ENCODE measurements at places on chromosomes 2 and 18.

GRCh38 chr2:240601831-240602160 is 15.3 kb downstream of the CAPN10 start:
- DNase-seq, result peak; percentile 42
- H3K27ac ChIP-seq, result no peak overlapping the region
- no peaks in the 10 kb centered on the region for H3K4me1 ChIP-seq
- no peak overlapping the region for H3K4me3 ChIP-seq
- H3K27me3 ChIP-seq, result no peaks in the 10 kb centered on the region

DNA sequence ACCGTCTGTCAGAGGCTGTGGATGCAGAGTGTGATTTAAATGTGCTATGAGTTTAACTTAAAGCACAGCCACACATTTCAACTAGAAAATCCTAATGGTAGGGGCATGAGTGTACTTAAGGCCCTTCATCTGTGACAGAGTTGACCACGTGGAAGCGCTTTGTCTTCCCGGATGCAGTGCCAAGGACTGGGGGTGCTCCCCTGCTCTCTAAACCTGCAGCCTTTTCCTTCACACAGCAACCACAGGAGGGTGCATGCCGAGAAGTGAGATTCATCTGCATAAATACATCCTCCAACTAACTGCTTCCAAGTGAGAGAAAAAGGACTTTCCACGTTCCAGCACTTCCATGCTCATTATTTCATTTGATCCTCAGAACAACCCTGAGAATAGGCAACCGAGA is 149.6 kb downstream of the MYT1L start:
- no peak for DNase-seq
- no peak overlapping the region for H3K27ac ChIP-seq
- no peaks in the 10 kb centered on the region for H3K4me1 ChIP-seq
- no peaks in the 10 kb centered on the region for H3K27me3 ChIP-seq
- H3K36me3 ChIP-seq, result no peaks in the 10 kb centered on the region
- no peak overlapping the region for H3K4me3 ChIP-seq

GRCh38 chr2:27681841-27682240 is 18.2 kb downstream of the SLC4A1AP start:
- peaks cover 74% of the 10 kb centered on the region for H3K36me3 ChIP-seq
- peak overlapping the region; percentile 68 for H3K27ac ChIP-seq
- DNase-seq, result no peak
- H3K4me1 ChIP-seq, result peaks cover 18% of the 10 kb centered on the region
- H3K4me3 ChIP-seq, result no peak overlapping the region

- no peak overlapping the region for H3K4me3 ChIP-seq
- peaks cover 40% of the 10 kb centered on the region for H3K27me3 ChIP-seq
- no peaks in the 10 kb centered on the region for H3K4me1 ChIP-seq
- no peak for DNase-seq
- H3K27ac ChIP-seq, result no peak overlapping the region
Measured at GRCh38 chr2:134712299-134712698, 6.5 kb downstream of the TMEM163 start.

- no peak overlapping the region for H3K4me3 ChIP-seq
- DNase-seq, result no peak
- H3K27ac ChIP-seq, result no peak overlapping the region
- no peaks in the 10 kb centered on the region for H3K36me3 ChIP-seq
Measured at GRCh38 chr2:144501118-144501517, 18.8 kb downstream of the ZEB2 start.

DNA sequence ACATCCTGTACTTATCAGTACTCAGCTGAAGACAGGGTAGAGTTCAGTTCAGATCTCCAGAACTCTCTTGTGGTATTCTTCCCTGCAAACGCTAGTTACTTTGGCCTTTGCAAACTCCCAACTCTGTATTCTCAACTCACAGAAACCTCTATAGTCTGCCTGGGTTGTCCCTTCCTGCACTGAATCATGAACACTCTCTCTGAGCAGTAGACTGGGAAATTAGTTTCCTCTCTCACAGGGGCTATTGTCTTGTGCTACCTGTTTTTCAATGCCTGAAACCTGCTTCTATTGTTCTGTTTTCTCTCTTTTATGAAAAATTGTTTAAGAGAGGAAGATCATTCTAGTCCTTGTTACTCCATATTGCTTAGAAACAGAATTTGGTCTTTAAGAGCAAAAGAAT is 134.7 kb downstream of the VIT start:
- no peak overlapping the region for H3K27ac ChIP-seq
- DNase-seq, result no peak
- no peak overlapping the region for H3K4me3 ChIP-seq

DNA sequence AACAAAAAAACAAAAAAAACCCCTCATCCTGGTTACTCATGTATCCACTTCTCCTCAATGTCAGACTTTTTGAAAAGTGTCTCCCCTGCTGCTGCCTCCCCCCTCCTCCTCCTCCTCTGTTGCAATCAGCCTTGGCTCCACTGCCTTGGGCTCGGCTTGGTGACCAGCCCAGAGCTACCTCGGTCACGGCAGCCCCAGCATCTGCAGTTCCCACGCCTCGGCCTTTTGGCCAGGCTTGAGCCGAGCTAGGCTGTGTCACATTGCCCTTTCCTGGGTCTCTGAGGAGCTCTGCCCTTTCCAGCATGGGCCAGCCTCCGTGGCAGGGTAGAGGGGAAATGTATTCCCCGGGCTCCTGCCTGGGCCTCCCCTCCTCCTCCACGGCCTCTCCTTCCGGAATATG is 22.7 kb upstream of the INHBB start:
- H3K4me3 ChIP-seq, result no peak overlapping the region
- H3K4me1 ChIP-seq, result peaks cover 37% of the 10 kb centered on the region
- H3K27me3 ChIP-seq, result no peaks in the 10 kb centered on the region

- no peaks in the 10 kb centered on the region for H3K27me3 ChIP-seq
- no peak overlapping the region for H3K4me3 ChIP-seq
- no peak for DNase-seq
- peaks cover 22% of the 10 kb centered on the region for H3K36me3 ChIP-seq
- H3K27ac ChIP-seq, result no peak overlapping the region
- no peaks in the 10 kb centered on the region for H3K4me1 ChIP-seq
Measured at GRCh38 chr2:177466337-177467195, 74.0 kb downstream of the AGPS start.

- H3K27me3 ChIP-seq, result no peaks in the 10 kb centered on the region
- peaks cover 5% of the 10 kb centered on the region for H3K4me1 ChIP-seq
- no peak overlapping the region for H3K4me3 ChIP-seq
- H3K27ac ChIP-seq, result no peak overlapping the region
- peak; percentile 64 for DNase-seq
Measured at GRCh38 chr2:241126201-241126611, 23.1 kb downstream of the PASK start.

- H3K27me3 ChIP-seq, result no peaks in the 10 kb centered on the region
- H3K4me3 ChIP-seq, result no peak within 1 kb of the TSS
- no peaks in the 10 kb centered on the region for H3K36me3 ChIP-seq
Measured at GRCh38 chr2:102422910-102423309, at the start of gene IL18RAP. IL18RAP (plus strand) TSS chr2:102423160; CDS start chr2:102423278, 118 bp downstream.

- no peak overlapping the region for H3K27ac ChIP-seq
- DNase-seq, result no peak
- no peak overlapping the region for H3K4me3 ChIP-seq
- no peaks in the 10 kb centered on the region for H3K27me3 ChIP-seq
- H3K36me3 ChIP-seq, result no peaks in the 10 kb centered on the region
Measured at GRCh38 chr18:45678441-45678840, 45.5 kb upstream of the SLC14A1 start.

DNA sequence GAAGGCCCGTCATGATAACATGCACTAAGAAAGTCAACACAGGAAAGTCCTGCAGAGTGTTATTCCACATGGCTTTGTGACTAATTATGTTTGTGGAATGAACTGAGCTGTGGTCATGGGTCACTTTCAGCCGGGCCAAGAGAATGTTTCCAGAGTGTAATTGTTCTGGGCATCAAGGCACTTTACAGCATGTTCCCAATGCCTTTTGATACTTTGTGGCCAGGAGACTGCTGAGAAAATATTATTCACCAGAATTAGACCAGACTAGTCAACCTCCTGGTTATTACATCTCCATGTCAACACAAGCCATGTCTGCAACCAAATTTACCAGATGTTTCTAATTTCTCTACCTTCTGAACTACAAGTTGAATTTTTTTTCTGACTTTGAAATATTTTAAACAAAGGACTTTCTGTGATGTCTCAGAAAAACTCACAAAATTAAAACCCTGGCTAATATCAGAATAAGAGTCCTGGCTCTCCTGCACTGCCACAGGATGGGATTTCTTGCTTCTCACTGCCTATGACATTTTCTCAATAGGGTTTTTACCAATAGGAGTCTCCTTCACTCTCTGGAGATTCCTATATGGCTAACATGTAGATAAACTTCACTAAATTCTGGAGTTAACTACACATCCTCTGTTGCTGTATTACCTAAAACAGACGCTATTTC is 90.6 kb upstream of the WDR75 start:
- H3K4me1 ChIP-seq, result peaks cover 4% of the 10 kb centered on the region
- H3K27me3 ChIP-seq, result no peaks in the 10 kb centered on the region
- no peaks in the 10 kb centered on the region for H3K36me3 ChIP-seq
- H3K4me3 ChIP-seq, result no peak overlapping the region

DNA sequence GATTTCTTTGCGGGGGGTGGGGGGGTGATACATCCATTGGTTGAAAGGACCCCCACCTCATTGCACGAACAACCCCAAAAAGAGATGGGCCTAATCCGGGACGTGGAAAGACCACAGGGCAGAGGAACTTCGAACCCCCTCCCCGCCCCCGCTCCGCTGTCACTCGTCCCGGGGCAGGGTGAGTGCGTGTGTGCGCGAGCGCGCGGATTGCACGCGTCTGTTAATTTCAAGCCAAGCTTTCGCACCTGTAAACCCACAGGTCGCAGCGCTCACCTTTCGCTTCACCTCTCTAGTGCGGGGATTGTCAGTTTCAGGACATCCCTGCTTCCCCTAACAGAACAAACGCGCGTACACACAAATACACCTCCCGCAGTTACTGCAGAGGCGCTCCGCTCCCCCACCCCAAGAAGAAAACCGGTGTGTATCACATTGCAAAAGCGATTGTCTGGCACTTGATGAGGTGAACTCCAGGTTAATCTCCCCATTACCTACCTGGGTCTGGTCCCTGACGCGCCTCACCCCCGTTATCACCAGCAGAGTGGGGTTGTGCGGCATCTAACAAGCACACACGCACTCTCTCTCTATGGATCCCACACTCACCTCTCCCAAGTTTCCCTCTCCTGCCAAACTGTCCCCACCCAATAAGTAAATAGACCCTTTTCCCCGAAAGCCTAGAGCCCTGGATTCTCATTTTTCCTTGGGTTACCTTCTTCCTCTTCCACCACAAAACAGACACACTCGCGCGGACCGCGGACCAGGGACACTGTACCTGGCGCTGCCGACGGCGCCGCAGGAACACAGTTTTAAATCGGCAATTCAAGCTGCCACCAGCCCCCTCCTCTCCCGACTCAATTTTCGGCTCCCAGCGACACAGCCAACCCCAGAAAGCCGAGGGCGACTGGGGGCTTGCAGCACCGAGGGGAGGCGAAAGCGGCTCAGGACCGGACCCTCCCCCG is 1.0 kb downstream of the CYP26B1 start:
- peak overlapping the region; percentile 64 for H3K4me3 ChIP-seq
- no peaks in the 10 kb centered on the region for H3K36me3 ChIP-seq
- H3K27me3 ChIP-seq, result peaks cover 68% of the 10 kb centered on the region
- peaks cover 87% of the 10 kb centered on the region for H3K4me1 ChIP-seq
- peak; percentile 64 for DNase-seq
- peak overlapping the region; percentile 35 for H3K27ac ChIP-seq

DNA sequence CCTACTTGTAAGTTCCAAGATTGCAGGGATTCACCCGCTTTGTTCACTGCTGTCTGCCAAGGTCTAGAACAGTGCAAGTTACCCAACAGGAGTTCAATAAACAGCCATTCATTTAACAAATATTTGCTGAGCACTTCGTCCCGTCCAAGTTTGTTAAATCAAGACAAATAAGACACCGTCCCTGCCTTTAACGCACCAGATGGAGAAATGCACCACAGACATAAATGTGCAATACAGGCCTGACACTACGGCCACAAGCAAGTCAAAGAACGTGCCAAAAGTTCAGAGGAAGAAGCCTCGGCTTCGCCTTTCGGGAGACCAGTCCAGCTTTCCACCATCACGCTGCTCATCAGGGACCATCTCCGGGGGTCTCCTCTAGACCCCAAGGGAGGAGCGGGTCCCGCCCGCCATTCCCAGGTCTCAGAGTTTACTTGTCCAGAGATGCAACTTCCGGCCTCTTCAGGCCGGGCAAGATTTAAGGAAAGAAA is 429 bp downstream of the C2orf76 start:
- no peaks in the 10 kb centered on the region for H3K27me3 ChIP-seq
- peaks cover 34% of the 10 kb centered on the region for H3K4me1 ChIP-seq
- peak overlapping the region; percentile 90 for H3K27ac ChIP-seq
- DNase-seq, result no peak

GRCh38 chr18:63762518-63762917 is 12.7 kb upstream of the SERPINB7 start:
- no peaks in the 10 kb centered on the region for H3K27me3 ChIP-seq
- no peaks in the 10 kb centered on the region for H3K4me1 ChIP-seq
- no peaks in the 10 kb centered on the region for H3K36me3 ChIP-seq
- no peak overlapping the region for H3K27ac ChIP-seq

GRCh38 chr2:192072778-192073177 is 122.0 kb downstream of the TMEFF2 start:
- no peaks in the 10 kb centered on the region for H3K36me3 ChIP-seq
- DNase-seq, result no peak
- no peaks in the 10 kb centered on the region for H3K27me3 ChIP-seq
- no peak overlapping the region for H3K27ac ChIP-seq

DNA sequence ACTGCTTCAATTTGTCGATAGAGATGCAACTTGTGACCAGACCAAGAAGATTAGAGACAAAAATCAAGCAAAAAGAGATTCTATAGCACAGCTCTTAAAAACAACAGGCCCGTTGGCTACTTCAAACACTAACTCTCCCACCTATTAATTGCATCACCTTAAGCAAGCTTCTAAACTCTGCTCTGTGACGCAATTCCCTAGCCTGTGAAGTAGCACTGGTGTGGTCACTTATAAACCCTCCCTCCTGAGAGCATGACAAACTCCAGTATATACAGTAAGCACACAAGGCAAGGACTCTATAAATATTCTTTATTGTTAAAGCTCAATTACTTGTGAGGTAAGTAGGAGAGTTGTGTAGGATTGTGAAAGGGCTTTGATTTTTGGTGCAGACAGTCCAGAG is 72.3 kb downstream of the CMPK2 start:
- H3K4me1 ChIP-seq, result no peaks in the 10 kb centered on the region
- H3K4me3 ChIP-seq, result no peak overlapping the region
- DNase-seq, result no peak
- H3K27me3 ChIP-seq, result no peaks in the 10 kb centered on the region
- H3K36me3 ChIP-seq, result no peaks in the 10 kb centered on the region

DNA sequence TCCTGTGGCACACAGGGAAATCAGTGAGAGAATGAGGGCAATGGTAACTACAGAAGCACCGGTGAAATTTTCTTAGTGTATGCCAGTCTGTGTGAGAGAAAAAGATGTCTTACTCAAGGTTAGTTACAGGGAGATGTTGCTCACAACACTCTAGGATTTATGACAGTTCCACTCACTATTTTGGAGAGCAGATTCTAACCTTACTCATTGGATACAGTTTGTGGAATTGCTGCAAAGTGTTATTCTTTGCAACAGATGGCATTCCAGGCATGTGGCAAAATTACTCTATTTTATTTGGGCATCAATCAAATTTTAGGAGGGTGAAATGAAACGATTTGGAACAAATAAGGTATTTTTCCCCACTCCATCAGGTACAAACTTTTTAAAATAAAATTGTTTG is 449.1 kb downstream of the PIK3C3 start:
- H3K4me3 ChIP-seq, result no peak overlapping the region
- H3K27ac ChIP-seq, result no peak overlapping the region
- H3K36me3 ChIP-seq, result no peaks in the 10 kb centered on the region
- no peaks in the 10 kb centered on the region for H3K4me1 ChIP-seq

Measured in suprapubic skin (tissue), 4 donors.